ENCODE measurements at places on chromosomes 16 and 17.

GRCh38 chr17:1490643-1491442 lies 1.6 kb downstream of the MYO1C start:
- no peak for DNase-seq

DNA sequence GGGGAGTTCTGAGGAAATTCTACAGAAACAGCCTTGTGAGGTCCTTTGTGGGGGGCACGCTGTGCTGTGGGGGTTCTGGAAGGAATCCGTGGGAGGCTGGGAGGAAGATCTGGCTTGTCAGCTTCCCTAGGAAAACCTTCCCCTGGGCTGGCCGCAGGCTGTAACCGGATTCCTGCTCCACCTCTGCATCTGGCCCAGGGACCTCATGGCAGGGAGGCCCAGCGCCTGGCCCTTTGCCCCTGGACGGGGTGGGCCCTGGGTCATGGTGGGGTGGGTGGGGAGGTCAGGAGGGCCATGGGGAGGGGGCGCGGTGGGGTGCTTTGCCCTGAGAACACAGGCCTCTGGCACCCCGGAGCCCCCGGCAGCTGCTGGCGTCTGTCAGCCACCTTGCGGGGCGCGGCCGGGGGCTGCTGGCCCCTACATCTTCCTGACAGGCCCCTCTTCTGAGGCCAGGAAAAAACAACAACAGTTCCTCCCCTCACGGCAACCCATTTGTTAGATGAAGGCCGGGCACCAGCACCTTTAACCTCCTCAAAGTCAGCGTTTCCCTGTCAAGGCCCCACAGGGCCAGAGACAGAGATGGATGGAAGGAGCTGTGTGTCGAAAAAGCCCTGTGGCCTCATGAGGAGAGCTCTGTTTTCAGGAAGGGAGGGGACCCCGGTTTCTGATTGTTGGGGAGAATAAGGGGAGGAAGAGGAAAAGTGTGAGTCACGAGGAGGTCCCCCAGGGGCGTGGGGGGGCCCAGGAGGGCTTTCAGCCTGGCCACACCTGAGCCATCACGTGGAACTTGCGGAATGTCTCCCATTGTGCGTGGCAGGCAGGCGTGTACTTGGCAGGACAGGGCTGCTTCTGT lies 3.6 kb upstream of the MEOX1 start:
- DNase-seq: no peak

DNA sequence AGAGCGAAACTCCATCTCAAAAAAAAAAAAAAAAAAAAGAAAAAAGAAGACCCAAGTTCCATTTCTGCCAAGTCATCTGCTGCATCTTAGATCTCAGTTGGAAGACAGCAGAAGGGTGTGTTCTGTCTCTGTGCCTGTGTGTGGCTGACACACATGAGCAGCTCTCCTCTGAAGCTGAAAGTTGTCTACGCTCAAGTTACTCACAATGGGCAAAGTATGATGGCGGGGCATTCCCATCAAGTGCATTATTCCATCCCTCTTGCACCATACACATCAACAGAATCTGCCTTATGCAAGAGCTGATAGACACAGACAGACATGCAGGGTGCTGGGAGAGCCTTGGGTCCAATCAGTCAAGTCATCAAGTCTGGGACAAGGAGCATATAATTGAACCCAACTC lies 402.2 kb downstream of the XYLT1 start:
- DNase-seq: no peak

- DNase-seq: no peak
Observed at GRCh38 chr17:48540213-48540612, 4.7 kb downstream of the HOXB2 start.

DNA sequence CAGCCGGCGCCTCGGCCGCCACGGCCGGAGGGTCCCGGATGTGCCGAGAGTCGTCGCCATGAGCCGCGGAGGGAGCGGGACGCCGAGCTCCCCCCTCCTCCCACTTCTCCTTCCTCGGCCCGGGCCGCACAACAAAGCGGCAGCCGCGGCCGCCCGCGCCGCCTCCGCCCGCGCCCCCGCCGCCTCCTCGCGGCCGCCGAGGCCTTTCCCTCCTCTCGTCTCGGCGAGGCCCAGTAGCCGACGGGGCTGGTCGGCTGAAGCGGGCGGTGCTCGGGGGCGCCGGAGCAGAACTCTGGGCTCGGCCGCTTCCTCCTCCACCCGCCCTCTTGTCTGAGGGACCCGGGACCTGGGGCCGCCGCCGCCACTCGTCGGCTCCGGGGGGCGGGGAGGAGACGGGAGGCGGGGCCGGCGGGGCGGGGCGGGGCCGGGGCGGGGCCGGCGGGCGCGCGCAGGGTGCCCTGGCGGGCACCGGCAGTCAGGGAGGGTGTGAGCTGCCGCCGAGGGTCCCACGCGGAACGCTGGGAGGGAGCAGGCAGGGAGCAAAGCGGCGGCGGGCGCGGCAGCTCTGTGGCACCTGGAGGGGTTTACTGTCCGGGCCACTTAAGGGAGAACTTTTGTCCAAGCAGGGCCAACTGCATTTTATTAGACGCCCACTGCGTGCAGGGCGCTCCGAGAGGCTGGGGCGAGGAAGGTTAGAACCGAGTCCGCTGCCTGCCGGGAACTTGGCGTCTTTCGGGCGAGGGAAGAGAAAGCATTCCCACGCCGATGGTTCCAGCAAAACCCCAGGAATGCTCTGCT lies at the start of gene SMURF2:
Gene SMURF2, minus strand, starts transcription at position 332 of the 798 bp plus-strand sequence. CDS start 427 bp downstream, outside the sequence.
- no peak for DNase-seq

GRCh38 chr17:16886655-16887322 lies 85.1 kb downstream of the TNFRSF13B start:
- no peak for DNase-seq

DNA sequence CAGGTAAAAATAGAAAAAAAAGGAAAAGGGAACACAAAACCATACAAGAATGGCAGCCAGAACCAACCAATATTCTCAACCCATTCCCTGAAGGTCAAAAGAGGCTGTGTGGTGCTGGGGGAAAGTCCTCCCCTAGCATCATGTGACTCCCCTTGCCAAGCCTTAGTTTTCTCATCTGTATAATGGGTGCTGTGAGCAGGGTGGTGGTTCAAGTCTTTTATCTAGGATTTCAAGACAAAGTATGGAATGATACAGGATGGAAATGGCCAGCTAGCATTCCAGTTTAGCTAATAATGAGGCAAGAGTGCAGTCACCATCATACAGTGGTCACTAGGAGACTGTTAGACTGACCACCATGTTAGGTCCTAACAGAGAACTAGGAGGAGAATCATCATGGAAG lies 20.7 kb downstream of the PSMB3 start:
- no peak for DNase-seq

DNA sequence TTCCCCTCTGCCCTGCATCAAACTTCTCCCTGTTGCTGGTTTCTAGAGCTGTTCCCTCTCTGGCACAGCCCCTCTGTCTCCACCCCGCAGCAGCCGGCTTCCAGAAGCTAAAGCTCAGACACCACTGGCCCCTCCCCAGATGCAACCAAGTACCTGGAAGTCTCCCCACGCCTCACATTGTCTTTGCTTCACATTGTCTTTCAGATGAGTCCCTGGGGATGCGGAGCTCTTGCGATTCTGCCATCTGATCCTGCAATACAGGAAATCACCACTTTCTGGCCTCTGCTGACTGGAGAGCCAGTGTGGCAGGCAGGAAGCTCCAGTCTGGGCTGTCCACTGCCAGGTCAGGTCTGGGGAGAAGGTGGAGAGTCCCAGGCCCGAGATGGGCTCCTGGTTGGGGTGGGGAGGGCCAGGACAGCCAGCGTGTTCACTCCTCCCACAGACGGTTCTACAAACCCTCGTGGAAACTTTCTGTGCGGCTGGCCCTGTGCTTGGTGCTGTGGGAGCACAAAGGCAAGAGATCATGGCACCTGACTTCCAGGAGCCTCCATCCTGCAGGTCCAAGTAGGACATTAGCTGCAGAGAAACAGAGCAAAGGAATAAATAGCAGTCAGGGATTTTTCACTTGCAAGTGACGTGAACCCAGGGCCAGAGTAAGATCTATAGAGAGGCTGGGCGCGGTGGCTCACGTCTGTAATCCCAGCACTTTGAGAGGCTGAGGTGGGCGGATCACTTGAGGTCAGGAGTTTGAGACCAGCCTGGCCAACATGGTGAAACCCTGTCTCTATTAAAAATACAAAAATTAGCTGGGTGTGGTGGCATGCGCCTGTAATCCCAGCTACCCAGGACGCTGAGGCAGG lies 47.9 kb upstream of the MAP3K14 start:
- no peak for DNase-seq

DNA sequence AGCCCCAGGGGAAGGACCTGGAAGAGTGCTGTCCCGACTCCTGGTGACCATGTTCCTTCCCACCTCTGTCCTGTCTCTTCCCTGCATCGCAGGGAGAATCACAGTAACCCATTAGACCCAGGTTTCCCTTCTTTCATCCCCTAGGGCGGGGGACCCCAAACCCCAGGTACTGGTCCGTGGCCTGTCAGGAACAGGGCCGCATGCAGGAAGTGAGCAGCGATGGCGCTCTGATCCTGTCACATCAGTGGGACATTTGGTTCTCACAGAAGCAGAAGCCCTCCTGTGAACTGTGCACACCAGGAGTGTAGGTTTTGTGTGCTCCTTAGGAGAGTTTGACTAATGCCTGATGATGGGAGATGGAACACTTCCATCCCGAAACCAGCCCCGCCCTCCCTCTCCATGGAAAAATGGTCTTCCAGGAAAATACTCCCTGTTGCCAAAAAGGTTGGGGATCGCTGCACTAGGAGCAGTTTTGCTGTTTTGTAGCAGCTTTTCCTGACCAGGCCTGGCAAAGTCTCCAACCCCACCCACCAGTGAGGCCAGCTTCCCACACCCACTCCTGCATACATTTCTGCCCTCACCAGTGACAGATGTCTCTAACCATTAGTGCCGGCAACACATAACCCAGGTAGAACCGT lies 10.5 kb downstream of the MNT start:
- DNase-seq: peak; percentile 68

GRCh38 chr16:86322806-86323205 lies 187.5 kb upstream of the FOXF1 start:
- DNase-seq: no peak

- no peak for DNase-seq
Observed at GRCh38 chr16:28188085-28188916, 23.5 kb downstream of the XPO6 start.

DNA sequence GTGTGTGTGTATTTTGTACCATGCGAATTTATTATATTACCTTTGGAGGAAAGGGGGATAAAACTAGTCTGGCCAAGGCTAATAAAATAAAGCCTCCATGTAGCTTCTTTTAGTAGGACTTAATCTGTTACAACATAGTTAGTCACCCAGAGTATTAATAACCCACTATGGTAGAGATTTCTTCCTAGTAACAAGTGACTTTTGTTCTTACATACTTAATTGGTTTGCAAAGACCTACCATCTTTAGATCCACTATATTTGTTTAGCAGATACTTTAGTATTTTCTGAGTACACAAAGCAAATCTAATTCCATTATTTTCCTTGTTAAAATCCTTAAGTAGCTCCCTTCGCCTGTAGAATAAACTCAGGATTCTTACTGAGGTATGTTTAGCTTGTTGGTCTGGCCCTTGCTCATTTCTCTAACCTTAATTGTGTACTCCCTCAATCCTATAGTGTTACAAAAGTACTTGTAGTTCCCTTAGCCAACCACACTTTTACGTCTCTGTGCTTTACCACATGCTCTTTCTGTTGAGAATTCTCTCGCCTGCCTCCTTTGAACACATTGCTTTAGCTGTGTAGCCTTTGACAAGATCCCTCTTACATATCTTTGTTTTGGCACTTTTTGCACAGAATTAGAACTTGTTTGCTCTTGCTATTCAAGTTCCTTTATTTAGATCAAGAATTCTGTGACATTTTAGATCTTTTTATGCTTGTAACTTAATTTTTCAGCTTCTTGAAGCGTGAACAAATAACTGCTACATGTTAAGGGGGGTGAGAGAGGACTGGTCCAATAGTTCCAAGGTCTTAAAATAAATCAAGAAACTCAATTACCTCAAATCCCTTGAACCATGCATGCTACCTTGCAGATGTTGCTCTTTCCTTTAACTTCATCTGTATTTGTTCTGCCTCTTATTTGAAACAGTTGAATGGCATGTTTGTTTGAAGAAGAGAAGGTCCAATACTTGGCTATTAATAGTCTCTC lies 23.8 kb downstream of the CLTC start:
- no peak for DNase-seq

GRCh38 chr17:19003543-19004420 lies 782 bp downstream of the FAM83G start:
- DNase-seq: no peak

GRCh38 chr17:70791748-70792443 lies 622.6 kb downstream of the KCNJ2 start:
- no peak for DNase-seq

DNA sequence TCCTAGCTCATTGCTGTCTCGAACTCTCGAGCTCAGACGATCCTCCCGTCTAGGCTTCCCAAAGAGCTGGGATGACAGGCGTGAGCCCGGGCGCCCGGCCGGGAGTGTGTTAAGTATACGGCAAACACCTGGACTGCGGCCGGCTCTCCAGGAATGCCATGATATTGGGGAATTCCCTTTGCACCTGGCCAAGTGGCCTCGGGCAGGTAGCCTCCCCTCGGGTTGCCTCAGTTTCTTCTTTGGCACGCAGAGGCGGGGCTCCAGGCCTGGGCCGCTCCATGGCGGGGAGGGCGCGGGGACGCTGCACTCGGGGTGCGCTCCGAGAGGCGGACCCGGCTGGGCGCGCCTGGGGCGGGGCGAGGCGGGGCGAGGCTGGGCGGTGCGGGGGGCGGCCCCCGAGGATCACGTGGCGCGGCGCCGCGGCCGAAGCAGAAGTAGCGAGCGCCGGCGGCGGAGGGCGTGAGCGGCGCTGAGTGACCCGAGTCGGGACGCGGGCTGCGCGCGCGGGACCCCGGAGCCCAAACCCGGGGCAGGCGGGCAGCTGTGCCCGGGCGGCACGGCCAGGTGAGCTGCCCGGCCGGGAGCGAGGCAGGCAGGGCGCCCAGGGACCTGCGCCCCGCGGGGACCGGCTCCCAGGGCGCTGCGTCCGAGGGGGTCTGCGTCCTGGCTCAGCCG lies at the start of gene PLCG2:
Gene PLCG2, plus strand, starts transcription at position 431 of the 675 bp plus-strand sequence. CDS start 6,699 bp downstream, outside the sequence.
- no peak for DNase-seq

DNA sequence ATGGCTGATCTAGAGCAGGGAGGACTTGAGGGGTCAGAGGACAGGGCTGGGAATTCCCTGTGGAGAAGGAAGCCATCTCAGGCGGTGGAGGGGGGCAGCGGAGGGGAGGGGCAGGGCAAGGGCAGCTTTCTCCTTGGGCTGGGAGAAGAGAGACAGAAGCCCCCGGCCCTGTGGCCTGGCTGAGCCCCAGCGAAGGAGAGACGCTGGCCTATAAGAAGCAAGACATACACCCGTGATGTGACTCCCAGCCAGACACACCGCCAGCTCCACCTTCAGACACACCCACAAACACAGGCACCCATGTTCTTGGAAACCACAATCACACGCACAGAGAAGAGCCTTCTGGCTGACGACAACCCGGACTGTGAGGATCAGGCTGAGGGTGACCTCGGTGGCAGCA lies 10.0 kb downstream of the TRPV3 start:
- no peak for DNase-seq

DNA sequence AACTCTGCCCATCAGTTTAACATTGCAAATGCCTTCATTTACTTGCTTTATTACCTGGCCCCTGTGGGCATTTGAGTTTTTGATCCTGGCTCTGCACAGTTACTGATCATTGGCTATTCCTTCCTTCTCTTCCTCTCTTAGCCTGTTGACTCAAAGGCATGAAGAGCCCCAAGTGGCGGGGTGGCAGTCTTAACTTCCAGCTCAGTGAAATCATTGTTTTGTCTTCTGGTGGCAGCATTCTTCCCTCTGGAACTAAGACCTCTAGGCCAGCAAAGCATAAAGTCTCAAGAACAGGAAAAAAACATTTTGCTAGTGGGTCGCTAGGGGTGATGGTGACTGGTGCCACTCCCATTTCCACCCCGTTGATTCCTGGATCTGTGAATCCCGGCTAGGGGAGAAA lies 52.3 kb upstream of the MRTFB start:
- no peak for DNase-seq
